Effector memory CD8-positive, alpha-beta T cell (primary cell): ENCODE measurements at places on chromosomes 1 and 21.

DNA sequence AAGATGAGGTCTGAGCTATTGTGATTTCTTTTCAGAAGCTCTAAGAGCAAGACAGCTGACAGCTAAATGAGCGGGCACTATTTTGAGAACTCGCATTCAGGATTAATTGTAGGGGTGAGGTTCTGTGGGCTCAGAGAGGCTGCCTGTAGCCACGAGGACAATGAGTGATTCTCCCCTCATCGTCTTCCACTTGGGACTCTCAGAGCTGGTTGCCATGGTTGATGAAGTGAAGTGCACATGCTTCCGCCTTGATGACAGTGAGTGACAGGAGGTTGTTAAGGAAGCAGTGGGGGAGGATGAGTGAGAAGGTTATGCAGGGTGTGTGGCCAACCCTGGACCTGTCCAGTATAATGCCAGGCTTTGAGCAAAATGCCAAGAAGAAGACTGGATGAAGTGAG, 341.7 kb downstream of the PCP4 start:
- no peak for DNase-seq

DNA sequence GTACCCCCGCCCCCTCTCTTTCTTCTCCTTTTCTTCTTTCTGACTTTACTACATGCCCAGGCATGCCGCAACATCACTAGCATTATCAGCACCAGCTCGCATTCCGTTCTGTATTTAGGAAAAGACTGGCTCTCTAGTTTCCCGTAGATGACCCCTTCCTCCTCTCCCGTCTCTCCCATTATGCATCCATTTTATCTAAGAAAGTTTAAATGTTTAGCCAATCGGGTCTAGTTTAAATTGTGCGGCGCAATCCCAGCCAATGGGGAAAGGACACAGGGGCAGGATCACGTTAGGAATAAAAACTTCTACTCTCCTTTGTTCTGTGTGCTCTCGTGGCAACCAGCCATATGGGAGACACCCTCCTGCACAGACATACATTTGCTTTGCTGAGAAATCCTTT, 2.3 kb upstream of the KRTAP10-7 start:
- no peak for DNase-seq

- no peak for DNase-seq
These were observed at the start of gene KCNQ4 for GRCh38 chr1:40783001-40783905. Gene KCNQ4, plus strand, starts transcription at chr1:40783787. Its CDS starts 307 bp downstream, at chr1:40784094.

DNA sequence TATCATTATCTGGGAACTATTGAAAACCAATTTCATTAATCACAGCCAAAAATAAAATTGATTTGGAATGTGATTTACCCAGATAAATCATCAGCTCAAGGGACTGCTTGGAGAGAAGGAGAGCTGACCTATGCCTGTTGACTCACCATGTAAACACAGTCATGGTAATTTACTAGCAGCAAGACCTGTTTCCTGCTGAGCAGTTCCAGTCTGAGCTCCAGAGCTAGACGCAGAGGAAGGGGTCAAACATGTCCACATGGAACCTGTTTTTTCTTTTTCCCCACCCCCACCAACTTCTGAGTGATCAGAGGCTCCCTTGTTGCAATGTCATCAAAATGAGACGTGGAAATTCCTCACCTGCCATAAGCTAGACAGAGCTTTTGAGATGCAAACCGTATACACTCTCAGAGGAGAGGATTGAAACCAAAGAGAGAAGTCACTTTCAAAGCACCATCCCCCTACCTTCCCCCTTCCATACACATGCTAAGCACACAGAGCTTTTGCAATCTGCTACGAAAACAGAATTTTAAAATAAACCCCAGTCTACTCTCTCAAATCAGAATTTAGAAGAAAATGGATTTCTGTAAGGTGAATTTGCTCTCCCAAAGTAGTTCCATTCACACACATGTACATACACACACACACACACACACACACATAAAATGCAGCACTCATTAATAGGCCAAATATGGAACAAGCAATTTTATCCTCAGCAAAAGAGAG, 55.9 kb upstream of the PTGFRN start:
- no peak for DNase-seq

DNA sequence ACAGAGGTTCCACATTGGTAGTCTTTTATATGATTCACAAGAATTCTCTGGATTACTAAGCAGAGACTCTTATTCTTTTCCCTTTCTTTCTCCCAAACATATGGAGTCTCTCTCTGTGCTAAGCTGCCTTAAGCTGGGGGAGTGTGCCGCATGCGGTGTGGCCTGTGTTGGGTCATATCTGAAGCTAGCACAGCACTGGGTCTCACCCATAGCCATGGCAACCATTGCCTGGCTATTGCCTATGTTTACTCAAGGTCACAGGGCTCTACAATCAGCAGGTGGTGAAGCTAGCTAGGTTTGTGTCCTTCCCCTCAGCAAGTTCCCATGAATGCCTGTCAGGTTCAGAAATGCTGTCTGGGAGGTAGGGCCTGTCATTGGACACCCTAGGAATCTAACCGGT, 73.6 kb upstream of the ZRANB2 start:
- DNase-seq = no peak

GRCh38 chr1:1127551-1128451, 11.9 kb upstream of the C1orf159 start:
- DNase-seq = no peak

DNA sequence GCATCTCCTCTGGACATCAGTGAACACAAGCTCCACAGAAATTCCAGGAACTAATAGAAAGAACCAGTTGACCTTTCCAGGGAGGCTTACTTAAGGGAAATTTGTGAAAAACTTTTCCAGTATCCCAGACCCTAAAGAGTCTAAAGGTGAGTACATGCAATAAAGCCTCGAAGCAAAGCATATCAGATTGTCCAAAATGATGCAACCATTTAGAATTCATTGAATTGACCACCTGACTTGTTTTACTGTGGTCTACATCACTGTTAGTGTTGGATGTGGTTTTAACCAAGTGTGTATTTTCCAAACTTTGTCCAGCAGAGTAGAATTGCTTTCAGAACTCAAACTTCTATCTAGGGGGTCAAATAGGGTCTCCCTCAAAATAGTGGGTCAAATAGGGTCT, 76.3 kb upstream of the TIAM1 start:
- DNase-seq = no peak

- DNase-seq = no peak
These were observed 76.7 kb upstream of the VCAM1 start for GRCh38 chr1:100642826-100643225.

DNA sequence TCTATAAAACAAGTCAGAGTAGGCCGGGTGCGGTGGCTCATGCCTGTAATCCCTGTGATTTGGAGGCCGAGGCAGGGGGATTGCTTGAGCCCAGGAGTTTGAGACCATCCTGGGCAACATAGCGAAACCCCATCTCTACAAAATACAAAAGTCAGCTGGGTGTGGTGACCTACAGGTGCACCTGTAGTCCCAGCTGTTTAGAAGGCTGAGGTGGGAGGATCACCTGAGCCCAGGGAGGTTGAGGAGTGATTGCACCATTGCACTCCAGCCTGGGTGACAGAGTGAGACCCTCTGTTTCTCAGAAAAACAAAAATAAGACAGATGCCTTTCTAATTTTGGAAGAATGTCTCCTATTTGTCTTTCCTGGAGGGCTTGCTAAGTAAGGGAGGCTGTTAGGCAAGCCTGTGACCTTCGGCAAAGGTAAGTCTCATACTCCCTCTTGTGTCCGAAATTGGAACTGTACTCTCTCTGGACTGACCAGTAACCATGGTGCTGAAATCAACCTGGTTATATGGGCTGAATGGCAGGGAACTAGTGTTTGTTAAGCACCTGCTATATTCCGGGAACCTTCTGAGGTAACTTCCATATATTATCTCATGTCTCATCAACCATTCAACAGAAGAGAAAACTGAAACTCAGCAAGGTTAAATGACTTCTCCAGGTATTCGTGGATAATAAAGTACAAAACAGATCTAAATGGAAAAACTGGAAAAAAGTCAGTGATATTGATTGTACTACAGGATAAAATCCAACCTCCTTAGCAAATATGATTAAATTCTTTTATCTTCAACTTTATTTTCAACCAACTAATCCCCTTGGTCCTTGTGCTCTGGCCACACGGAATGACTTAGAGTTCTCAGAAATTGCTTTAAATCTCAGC, 11.8 kb upstream of the RAB3B start:
- peak; percentile 75 for DNase-seq

DNA sequence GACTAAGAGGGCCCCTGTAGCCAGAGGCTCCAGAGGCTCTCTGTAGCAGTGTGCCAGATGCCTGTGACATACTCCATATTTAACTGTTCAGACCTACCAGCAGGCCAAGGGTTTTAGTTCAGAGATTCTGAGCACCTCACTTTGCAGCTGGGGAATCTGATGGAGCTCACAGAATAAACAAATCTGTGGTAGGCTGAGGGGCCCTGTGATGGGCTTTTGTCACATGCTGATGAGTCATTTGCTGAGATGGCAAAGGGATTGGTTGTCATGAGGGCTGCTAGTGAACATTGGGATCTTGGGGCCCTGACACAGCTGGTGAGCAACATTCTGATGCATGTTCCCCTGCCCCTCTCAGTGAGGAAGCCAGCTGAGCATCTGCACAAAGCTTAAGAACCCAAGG, 482.2 kb downstream of the CAMTA1 start:
- DNase-seq = no peak

GRCh38 chr1:201714542-201715329, 114.2 kb upstream of the IPO9 start:
- DNase-seq = no peak

- no peak for DNase-seq
These were observed 14.7 kb upstream of the NBPF11 start for GRCh38 chr1:148166558-148167492.

DNA sequence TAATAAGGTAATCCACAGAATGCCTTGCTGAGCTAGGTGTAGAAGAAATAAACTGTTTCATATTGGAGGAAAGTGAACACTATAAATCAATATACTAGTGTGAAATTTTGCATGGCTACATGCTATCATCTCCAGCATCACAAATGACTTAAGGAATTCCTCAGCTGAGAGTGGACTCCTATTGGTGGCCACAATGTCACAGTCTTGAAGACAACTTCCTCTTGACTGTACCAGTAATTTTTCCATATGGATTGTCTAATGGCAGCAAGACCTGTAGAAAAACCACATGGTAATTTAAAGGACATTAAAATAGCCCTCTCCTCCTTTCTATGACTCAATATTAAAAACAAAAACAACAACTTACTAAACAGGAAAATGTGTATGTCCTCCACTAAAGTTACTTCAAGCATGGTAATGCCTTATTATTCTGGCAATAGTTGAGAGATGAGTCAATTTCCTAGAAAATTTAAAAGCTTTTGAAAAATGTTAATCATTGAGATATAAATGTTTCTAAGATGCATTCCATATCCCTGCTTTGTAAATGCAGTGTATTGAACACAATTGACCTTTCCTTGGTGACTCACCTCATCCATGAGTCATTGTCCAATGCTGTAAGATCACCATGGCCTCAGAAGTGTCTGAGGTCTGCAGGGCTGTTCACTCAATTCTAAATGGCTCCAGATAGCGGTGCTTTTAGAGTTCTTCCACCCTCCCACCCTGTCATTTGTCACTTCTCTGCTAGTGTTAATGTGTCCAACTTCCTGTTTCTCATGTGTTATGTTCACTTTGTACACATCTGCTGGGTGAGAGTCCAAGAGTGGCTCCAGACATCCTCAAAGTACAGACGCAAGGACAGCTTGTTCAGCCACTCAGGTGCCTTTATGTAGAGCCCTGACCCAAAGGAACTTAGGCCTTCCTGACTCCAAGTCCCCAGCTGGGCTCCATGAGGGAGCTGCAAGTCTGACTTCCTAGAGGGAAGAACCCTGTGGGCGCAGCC, 32.8 kb upstream of the DNASE2B start:
- DNase-seq = peak; percentile 5

- no peak for DNase-seq
These were observed 6.7 kb downstream of the CDC7 start for GRCh38 chr1:91507328-91507727.

- peak; percentile 26 for DNase-seq
These were observed 29.5 kb downstream of the ARHGEF16 start for GRCh38 chr1:3483801-3484444.

- DNase-seq = no peak
These were observed 560.1 kb downstream of the OMA1 start for GRCh38 chr1:57986432-57986831.

GRCh38 chr1:166040202-166040997, 126.4 kb downstream of the FAM78B start:
- DNase-seq = no peak

DNA sequence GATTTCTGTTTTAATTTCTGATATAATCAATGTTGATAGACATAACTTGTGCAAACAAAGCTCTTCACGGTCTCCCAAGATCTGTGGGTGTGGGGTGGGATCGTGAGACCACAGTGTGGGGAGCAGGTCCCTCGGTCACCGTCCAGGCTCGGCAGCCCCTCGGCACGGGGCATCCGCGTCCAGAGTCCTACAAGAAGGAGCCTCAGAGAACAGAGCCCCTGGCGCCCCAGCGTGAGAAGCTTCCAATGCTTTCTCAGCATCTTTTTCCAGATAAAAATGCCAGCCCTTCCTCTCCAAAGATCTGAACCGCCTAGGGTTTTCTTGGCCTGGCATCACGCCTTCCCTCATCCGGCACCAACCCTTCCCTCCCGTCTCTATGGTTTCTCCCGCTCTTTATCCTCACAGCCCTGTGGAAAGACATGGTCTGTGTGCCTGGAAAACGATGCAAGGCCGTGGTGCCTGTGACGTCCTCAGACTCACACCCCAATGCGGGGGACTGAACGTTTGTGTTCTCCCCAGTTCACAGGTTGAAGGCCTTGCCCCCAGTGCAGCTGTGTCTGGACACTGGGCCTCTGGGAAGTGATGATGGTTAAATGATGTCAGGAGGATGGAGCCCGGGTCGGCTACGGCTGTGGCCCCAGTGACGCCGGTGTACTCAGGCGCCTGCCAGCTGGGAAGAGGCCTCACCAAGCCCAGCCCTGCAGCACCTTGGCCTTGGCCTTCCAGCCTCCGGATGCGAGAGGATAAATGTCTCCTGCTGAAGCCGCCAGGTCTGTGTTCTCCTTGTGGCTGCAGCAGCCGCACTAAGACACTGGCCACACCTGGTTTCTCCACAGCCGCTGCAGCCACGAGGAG, 45.9 kb upstream of the COL6A2 start:
- no peak for DNase-seq

DNA sequence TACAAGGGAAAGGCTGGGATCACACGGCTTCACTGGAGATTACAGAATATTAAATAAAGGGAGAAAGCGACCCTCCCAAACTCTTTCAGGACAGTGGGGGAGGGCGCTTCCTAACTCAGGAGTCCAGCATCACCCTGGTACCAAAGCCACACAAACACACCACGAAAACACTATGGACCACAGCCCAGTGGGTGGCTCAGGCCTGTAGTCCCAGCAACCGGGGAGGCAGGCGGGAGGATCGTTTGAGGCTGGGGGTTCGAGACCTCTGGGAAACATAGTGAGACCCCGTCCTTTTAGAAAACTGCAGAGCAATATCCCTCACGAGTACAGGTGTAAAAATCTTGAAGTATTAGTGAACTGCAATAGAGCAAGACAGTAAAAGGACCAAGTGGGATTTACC, 16.0 kb downstream of the TRIM11 start:
- no peak for DNase-seq
